GM12892 (cell line): ENCODE measurements at places on chromosomes 3 and 15.

GRCh38 chr15:94075349-94075748 lies 156.0 kb upstream of the MCTP2 start:
- no peak for DNase-seq

DNA sequence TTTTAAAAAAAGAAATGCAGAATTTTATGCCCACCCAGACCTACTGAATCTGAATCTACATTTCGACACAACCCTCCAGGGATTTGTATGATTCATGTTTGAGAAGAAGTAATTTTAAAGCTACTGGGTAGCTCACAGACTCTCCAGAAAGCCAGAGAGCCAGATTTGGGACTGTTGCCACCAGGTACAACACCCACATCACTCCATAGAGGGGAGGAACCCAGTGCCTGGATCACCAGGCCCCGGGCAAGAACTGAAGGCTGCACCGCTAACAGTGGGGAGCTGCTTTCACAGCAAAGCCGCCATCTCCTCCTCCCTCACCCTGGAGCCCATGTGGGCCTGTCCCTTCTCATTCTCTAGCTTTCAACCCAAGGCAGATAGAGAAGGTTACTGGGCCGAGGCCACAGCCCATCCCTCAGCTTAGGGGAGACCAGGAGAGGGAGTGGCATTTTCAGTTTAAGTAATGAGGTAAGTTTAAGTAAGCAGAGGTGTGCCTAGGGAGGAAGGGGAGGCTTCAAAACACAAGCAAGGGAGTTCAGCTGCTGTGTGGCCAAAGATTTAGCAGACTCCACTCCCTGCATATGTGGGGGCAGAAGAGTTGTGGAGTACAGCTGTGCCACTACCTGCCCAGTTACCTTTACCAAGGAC lies 109.8 kb downstream of the IL12A start:
- DNase-seq: no peak

- DNase-seq: peak; percentile 45
Observed at GRCh38 chr3:13879946-13880810, at the start of gene WNT7A. WNT7A (minus strand) TSS chr3:13880071; CDS start chr3:13879816, 255 bp downstream.

- no peak for DNase-seq
Observed at GRCh38 chr15:90358124-90359033, 6.3 kb downstream of the ZNF774 start.
